Activated CD8-positive, alpha-beta memory T cell treated with anti-CD3 and anti-CD28 coated beads for 1 hour (primary cell): ENCODE measurements at places on chromosomes 7 and 10.
A peak's percentile ranks its signal among the peaks of the same experiment; 100 is the strongest.

DNA sequence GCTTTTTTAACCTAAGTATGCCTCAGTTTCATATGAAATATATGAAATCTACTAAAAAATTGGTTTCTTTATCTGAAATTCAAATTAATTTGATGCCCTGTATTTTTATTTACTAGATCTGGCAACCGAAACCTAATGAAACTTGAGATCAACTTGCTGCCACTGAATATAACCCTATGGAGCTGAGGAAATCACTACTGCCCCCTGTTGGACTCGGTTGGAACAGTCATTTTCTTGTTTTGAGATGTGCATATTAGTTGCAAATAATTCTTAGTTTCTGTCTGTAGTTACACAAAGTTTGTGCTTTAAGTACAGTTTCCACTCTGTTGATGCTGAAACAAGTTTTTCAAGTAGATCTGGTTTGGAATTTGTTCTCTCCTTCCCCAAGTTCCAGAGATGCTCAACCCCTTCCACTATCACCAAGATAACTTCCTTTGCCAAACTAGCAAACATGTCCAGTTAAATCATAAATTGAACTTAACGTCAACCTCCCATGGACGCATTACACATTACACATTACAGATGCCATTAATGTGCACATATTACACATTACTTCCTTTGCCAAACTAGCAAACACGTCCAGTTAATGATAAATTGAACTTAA lies 22.2 kb upstream of the EXOC4 start:
- peak; percentile 19 for DNase-seq

GRCh38 chr7:45568536-45569289 lies 5.5 kb upstream of the ADCY1 start:
- DNase-seq = no peak

DNA sequence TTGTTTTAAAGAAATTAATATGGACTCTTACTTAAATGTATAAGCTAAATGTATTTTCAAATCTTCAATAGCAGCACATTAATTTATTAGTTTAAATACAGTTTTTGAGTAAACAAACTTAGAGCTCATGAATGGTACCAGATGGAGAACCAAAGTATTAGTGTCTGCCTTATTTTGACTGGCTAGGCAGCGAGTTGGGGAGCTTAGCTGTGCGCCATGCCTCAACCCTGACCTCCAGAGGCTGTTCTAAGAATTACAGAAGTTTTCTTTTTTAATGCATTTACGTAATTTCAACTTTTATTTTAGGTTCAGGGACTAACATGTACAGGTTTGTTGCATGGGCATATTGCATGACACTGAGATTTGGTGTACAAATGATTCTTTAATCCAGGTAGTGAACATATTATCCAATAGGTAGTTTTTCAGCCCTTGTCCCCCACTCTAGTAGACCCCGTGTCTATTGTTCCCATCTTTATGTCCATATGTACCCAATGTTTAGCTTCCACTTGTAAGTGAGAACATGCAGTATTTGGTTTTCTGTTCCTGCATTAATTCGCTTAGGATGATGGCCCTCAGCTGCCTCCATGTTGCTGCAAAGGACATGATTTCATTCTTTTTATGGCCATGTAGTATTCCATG lies 166.8 kb downstream of the IQUB start:
- no peak for DNase-seq

DNA sequence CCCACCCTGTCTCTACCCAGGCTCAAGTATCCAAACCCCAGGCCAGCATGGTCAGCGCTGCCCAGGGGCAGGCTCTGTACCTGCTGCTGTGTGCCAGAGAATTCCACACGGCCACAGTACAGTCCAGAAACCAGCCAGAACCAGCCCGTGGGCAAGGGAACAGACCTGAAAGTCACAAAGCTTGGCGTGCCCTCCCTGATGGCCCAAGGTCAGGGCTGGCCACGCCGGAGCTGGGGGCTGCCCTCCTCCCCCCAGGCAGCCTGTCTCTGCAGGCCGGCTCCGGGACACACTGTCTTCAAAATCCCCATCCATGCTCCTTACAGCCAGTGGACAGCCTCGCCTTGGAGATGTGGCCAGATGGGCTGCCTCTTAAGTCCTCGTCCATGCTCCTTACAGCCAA lies 78.4 kb downstream of the CTBP2 start:
- DNase-seq = no peak

DNA sequence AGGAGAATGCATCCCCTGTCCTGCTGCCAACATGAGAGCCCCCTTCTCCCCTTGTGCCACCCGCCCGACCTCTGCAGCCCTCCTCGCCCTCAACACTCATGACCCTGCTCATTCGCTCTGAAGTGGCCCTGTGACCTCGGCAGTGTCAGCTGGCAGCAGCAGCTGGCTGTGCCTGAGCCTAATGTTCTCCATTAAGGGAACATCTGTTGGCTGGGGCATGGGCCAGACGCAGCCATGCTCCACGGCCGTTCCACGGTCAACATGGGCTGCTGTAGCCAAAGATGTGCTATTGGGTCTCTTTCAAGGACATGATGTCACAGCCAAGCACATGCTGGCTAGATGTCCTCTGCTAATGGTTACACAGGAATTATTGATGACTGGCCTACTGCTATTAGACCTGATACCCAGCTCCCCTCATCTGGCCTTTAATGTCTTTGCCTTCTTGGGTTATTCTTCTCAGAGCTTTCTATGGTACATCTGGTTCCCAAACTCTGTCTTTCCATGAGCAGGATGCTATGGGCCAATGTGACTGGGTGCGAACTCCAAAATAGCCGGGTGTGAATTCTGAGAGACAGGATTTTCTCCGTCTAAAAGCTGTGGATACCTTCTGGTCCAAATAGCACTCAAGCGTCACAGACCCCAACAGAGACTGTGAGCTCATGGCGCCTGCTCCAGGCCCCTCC lies 22.4 kb downstream of the ADCYAP1R1 start:
- no peak for DNase-seq

DNA sequence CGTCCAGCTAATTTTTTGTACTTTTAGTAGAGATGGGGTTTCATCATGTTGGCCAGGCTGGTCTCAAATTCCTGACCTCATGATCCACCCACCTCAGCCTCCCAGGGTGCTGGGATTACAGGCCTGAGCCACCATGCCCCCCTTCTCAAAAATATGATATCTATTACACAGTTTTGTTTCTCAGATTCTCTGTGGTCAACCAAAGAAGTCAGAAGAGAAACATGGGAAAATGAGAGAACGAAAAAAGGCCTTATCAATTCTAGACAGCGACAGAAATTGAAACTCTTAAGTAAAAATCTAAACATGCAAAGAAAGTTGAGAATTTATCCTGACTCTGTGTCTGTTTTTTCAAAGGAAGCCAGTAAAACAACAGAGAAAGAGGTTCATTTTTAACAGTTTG lies 283.8 kb upstream of the PLXDC2 start:
- no peak for DNase-seq

DNA sequence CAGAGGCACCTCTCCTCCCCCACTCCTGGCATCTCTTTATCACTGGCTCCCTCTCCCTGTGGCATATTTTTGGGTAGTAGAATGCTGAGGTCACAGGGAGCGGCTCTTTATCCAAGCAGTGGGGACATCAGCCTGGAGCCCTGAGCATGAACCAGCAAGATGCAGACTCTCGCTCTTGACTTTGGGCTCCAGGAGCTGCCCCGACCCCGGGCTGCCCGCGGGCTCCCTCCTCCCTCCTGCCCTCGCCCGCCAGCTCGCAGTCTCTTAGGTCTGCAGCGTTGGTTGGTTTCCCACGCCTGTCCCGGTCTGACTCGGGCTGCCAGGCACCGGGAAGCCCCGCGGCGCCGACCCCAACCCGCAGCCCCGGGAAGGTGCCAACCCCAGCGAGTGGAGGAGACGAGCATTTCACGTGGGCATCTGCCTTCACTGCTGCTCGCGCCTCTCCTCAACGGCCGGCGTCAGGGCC lies 1.3 kb downstream of the INSYN2A start:
- DNase-seq = no peak

- DNase-seq = no peak
Observed at GRCh38 chr10:30013757-30014156, 45.6 kb downstream of the JCAD start.

GRCh38 chr10:99785646-99786045 lies 3.2 kb downstream of the ABCC2 start:
- DNase-seq = no peak

GRCh38 chr10:12807096-12807755 lies 194.3 kb downstream of the CCDC3 start:
- no peak for DNase-seq

DNA sequence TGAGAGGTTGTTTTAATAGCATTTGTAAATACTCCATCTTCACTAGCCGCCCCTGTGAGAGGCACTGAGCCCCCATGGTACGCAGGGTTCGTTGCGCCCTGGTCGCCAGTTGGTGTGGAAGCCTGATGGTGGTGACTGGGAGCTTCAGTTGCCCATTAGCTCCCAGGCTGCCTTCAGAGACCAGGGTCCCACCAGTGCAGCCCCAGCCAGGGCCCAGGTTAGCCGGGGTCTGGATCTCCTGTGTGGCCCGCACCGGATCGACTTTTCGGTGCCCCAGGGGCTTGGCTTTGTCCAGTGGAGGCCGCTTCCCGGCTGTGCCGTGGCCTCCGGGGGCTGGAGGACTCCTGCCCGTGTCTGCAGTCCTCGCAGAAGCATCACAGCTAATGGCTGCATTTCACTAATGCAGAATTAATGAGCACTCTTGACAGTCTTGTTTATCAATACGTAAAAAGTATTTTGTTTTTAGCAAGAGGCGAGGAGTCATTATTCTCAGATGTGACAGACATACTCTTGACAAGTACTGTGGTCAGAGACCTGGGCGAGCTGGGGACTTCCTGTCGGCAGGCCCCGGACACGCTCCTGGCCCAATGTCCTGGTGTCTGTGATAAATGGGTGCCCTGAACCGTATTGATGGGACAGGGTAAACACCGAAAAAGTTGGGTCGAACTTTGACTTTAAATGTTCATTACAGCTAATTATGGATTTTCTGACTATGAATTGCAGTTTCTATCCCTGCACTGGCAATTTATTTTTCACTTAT lies 99.8 kb downstream of the NKX6-2 start:
- DNase-seq = no peak

DNA sequence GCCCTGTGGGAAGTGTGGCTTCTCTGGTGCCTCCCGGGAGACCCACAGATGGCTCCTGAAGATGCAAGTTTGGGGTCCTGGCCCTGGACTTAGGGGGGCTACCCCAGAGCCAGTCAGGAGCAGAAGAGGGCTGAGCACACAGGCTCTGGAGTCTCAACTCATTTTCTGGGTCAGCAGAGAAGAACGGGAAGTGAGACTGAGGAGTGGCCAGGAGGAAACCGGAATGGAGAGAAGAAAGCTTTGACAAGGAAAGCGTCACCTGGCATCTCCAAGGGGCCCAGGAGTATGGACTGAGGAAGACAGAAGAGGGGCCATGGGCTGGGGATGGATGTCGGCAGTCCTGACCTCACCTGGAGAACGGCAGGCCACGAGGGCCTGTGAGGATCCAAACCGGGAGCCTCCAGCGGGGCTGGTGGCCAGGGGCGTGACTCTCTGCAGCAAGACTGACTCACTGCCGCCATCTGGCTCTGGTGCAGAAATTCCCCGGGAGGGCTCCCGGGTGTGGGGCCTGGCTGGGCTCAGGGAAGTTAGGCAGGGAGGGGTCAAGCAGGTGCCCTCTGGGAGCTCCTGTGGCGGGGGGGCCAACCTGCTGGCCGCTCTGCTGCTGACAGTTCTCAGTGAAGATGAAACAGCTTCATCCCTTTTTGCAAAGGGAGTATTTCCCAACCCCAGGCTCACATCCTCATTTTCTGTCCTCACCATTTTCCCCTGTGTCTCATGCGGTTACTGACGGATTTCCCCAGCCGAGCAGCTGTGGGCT lies 23.6 kb downstream of the DAGLB start:
- DNase-seq = no peak

DNA sequence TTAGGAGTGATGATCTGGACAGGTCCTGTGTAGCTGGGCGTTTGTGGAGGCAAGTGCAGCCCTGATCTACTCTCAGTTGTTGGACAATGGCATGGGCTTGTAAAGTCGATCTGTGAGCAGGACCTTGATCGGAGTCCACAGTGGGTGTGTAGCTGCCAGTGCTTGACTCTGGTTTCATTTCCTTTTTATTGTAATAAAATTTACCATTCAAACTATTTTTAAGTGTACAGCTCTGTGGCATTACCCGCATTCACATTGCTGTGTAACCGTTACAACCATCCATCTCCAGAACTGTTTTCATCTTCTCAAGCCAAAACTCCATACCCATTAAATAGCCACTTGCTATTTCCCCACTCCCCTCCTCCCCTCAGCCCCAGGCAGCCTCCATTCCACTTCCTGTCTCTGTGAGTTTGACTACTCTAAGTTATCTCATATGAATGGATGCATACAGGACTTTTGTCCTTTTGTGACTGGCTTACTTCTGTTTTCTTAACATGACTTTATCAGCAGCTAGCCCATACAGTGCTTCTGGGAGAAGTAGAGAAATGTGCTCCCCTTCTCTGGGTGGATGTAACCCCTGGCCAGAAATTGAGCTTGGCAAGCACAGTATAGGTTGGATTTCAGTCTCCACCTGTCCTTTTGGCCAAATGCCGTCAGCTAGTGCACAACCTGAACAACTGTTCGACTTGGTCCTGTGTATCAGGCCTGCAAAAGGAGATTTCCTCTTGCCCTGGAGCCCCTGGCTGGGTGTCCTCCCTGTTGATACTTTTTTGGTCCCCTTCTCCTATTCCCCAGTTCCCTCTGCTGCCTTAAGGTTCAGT lies 180.0 kb downstream of the LRMDA start:
- no peak for DNase-seq

DNA sequence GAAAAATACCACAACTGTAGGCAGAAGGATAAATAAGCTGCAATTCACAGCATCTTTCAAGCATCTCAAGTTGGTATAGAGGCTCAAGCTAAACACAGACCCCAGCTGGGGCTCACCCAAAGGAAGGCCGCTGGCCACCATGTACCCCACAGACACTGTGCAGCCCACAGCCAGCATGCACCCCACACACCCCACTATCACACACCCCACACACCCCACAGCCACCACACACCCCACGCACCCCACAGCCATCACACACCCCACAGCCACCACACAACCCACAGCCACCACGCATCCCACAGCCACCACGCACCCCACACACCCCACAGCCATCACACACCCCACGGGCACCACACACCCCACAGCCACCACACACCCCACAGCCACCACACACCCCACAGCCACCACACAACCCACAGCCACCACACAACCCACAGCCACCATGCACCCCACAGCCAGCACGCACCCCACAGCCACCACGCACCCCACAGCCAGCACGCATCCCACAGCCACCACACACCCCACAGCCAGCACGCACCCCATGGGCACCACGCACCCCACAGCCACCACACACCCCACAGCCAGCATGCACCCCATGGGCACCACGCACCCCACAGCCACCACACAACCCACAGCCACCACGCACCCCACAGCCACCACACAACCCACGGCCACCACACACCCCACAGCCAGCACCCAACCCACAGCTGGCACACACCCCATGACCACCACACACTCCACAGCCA lies 214.7 kb downstream of the DNAJB6 start:
- no peak for DNase-seq

- DNase-seq = no peak
Observed at GRCh38 chr7:128084896-128085608, 53.8 kb upstream of the LRRC4 start.
